CD4-positive, alpha-beta T cell treated with Interleukin-15 for 4 hours (primary cell): ENCODE measurements at places on chromosomes 13 and 19.

DNA sequence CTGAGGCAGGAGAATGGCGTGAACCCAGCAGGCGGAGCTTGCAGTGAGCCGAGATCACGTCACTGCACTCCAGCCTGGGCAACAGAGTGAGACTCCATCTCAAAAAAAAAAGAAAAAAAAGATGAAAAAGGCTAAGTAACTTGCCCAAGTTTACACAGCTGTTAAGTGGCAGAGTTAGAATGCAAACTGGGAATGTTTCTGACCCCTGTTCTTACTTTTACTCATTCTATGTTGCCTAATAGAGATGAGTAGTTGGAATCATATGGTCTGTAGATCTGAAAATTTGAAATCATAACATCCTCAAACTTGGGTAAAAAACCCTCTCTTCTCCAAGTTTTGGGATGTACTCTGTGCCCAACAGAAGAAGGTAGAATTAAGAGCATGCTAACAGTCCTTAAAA is 235.8 kb upstream of the RFC3 start:
- no peak for DNase-seq

- DNase-seq: no peak
Observed at GRCh38 chr19:47537493-47537892, 22.6 kb upstream of the NAPA start.

GRCh38 chr13:93309886-93310523 is 83.4 kb downstream of the GPC6 start:
- no peak for DNase-seq

GRCh38 chr19:41350735-41351338 is 2.9 kb downstream of the TGFB1 start:
- DNase-seq: no peak

DNA sequence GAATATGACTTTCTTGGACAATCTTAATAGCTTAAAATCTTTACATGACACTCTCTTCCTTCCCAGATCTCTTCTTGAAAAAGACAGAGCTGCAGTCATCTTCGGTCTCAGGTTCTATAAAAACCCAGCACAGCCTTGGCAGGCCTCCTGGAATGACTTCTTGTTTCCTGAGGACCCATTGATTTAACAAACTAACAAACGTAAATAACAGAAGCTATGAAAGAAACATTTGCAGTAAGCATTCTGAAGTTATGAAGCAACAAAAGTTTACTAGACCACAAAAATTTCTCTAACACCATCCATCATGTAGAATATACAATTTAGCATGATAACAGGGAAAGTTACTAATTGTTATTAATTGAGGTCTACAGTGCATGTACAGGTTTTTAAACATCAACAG is 62.8 kb upstream of the STARD13 start:
- no peak for DNase-seq
